Bronchial smooth muscle cell (primary cell): ENCODE measurements at places on chromosomes 11 and 22. TPM values are rescaled to one million over a fixed set of nuclear protein-coding genes. Genes with fewer than 3 reads are reported as not detected.

Gene ST14
- under 0.01 and 0.09 TPM in 2 replicates for total RNA-seq

Gene C22orf31
- total RNA-seq: not detected in 2 replicates

Gene DBX1
- not detected in 2 replicates for total RNA-seq

Gene PGA5
- 0.32 and 2.1 TPM in 2 replicates for total RNA-seq

Gene FAM83F
- total RNA-seq: under 0.01 TPM in 1 of 2 replicates, not detected in the other

Gene BBS1
- 21.9 and 36.9 TPM in 2 replicates for total RNA-seq

Gene OR52E5
- total RNA-seq: not detected in 2 replicates

Gene H19
- total RNA-seq: 18.6 and 518 TPM in 2 replicates

Gene MS4A4E
- total RNA-seq: not detected in 2 replicates

Gene TUBA8
- 0.60 and 0.63 TPM in 2 replicates for total RNA-seq

Gene OR10A6
- not detected in 2 replicates for total RNA-seq

Gene ACR
- not detected in 2 replicates for total RNA-seq

Gene GUCY1A2
- total RNA-seq: under 0.01 TPM in 1 of 2 replicates, not detected in the other

Gene MS4A4A
- not detected in 2 replicates for total RNA-seq

Gene RFPL1
- not detected in 2 replicates for total RNA-seq

Gene LDHAL6A
- total RNA-seq: not detected in 2 replicates

Gene ARL2
- total RNA-seq: 91.1 and 126 TPM in 2 replicates

Gene OR4A16
- total RNA-seq: not detected in 2 replicates

Gene VSIG10L2
- 0.09 TPM in 1 of 2 replicates, not detected in the other for total RNA-seq

Gene MB
- 0.16 TPM in 1 of 2 replicates, not detected in the other for total RNA-seq

Gene TSGA10IP
- total RNA-seq: 0.16 TPM in 1 of 2 replicates, not detected in the other

Gene PKDREJ
- under 0.01 and 0.09 TPM in 2 replicates for total RNA-seq

Gene OR8G1
- total RNA-seq: not detected in 2 replicates

Gene OR6T1
- not detected in 2 replicates for total RNA-seq

Gene OR51B5
- 0.26 and 0.32 TPM in 2 replicates for total RNA-seq

Gene TMEM191C
- 0.34 and 1.1 TPM in 2 replicates for total RNA-seq
